ENCODE measurements at places on chromosomes 7 and 10.

DNA sequence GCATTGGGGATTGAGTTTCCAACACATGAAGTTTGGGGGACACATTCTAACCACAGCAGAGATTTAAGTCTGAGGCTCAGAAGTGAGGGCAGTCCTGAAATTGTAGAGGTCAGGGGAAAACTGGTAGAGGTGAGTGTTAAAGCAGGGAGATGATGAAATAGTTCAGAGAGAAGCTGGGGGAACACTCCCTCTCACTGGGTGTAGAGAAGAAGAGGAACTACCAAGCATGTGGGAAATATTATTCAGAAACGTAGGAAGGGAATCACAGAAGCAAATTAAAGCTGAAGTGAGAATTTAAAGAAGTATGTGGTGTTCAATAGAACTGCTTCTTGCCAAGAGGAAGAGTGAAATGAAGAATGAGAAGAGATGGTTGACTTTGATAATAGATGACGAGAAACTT lies 121.5 kb upstream of the FAM3C start:
- DNase-seq: no peak

GRCh38 chr10:110009736-110010475 lies 2.1 kb downstream of the ADD3 start:
- DNase-seq: no peak

GRCh38 chr7:122770686-122771335 lies 68.1 kb upstream of the RNF148 start:
- no peak for DNase-seq

GRCh38 chr10:67772894-67773511 lies 65.0 kb downstream of the DNAJC12 start:
- DNase-seq: no peak

- no peak for DNase-seq
These were observed 72.5 kb downstream of the MICALL2 start for GRCh38 chr7:1386623-1387220.
